CD14-positive monocyte (primary cell): ENCODE measurements at places on chromosomes 6 and 20. TPM values are rescaled to one million over a fixed set of nuclear protein-coding genes. Genes with fewer than 3 reads are reported as not detected.

GRCh38 chr6:161407115-161407514, 133.3 kb upstream of the AGPAT4 start:
- H3K27ac ChIP-seq: no peak overlapping the region
- no peaks in the 10 kb centered on the region for H3K27me3 ChIP-seq
- no peaks in the 10 kb centered on the region for H3K36me3 ChIP-seq
- DNase-seq: no peak

GRCh38 chr6:68247782-68248181, 387.3 kb upstream of the ADGRB3 start:
- no peak overlapping the region for H3K27ac ChIP-seq
- H3K36me3 ChIP-seq: no peaks in the 10 kb centered on the region
- no peak for DNase-seq
- H3K4me1 ChIP-seq: no peaks in the 10 kb centered on the region
- no peak overlapping the region for H3K4me3 ChIP-seq
- H3K27me3 ChIP-seq: no peaks in the 10 kb centered on the region

DNA sequence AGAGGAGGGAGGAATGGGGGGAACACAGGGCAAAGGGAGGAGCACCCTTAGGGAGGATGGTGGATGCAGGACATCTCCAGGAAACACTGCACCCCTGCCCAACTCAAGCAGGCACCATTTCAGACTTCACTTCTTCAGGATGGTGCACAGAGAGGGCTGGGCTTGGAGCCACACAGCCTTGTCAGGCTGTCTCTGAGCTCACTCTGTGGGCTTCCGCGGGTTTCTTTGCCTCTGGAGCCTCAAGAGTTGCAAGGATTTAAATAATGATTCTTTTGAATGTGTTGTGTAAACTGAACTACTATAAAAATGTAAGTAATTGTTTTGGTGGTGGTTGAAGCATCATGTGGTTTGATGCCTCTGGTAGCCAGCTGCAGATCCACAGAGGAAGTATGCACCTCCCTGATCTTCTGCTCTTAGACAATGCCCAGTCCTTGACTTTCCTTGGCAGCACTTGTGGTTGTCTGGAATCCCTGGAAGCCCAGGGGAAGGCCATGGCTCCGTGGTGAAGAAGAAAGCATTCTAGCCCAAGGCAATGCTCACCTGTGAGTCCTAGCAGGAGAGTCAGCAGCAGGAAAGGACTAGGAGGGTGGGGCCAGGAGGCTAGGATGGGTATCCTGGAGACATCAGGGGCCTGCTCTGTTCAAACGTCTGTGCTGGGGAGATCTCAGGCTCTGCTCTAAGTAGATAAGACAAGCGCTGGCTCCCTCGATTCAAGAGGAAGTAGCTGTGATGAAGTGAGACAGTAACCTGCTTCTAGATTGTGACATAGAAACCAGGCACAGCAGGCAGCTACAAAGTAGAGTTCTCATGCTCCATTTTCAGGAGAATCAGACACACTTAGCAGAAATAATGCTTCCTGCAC, 50.2 kb upstream of the SIRPG start:
- H3K4me3 ChIP-seq: no peak overlapping the region
- no peak overlapping the region for H3K27ac ChIP-seq
- H3K4me1 ChIP-seq: peaks cover 27% of the 10 kb centered on the region
- H3K27me3 ChIP-seq: no peaks in the 10 kb centered on the region
- DNase-seq: peak; percentile 44
- no peaks in the 10 kb centered on the region for H3K36me3 ChIP-seq

DNA sequence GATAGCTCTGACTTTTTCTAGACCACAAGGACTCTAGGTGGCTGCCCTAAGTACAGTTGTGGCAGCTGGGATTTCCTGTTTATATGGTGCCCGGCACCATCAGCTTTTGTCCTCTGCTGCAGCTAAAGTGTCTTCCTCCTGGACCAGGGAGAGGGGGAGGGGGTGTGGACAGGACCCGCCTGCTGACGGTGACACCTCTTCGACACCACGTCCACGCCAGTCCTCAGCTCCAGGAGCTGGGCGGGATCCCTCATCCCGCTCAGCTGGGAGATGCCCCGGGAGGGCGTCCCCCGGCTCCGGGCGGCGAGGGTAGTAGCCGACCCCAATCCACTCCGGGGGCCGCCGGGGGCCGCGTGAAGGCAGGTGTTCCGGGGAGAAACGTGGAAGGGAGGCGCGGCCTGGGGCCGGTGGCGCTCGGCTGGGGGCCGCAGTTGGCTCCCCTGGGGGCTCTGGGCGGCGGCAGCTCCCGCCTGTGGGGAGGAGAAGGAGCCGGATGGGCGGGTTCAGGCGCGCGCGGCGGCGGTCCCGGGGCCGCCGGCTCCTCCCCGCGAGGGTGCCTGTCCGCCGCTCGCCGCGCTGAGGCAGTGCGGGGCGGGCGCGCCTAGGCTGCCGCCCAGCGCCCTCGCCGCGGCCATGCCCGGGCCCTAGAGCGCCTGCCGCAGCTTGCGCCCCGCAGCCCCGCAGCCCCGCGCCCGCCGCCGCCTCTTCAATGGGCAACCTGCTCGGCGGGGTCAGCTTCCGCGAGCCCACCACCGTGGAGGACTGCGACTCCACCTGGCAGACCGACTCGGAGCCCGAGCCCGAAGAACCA, at the start of gene OGFRL1:
Gene OGFRL1 (plus strand): TSS at position 584 of the 811 bp plus-strand sequence. CDS start 126 bp downstream, at position 710.
- H3K27me3 ChIP-seq: no peaks in the 10 kb centered on the region
- DNase-seq: peak; percentile 72
- peak within 1 kb of the TSS; percentile 90 for H3K27ac ChIP-seq
- peaks cover 60% of the 10 kb centered on the region for H3K4me1 ChIP-seq
- peak within 1 kb of the TSS; percentile 92 for H3K4me3 ChIP-seq

DNA sequence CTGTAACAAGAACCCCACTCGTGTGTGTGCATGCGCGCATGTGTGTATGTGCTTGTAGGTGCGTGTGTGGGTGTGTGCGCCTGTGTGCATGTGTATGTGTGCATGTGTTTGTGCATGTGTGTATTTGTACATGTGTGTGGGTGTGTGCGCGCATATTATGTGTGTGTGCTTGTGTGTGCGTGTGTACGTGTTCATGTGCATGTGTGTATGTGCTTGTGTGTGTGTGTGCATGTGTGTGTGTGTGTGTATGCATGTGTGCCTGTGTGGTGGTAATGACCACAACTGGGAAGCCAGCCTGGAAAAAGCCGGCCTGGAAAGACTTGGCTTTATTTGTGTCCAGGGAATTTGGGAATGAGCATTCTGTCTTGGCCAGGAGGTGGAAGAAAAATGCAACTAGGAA, 157.5 kb downstream of the PAX1 start:
- H3K4me3 ChIP-seq: no peak overlapping the region
- H3K27me3 ChIP-seq: no peaks in the 10 kb centered on the region
- no peaks in the 10 kb centered on the region for H3K36me3 ChIP-seq
- H3K4me1 ChIP-seq: no peaks in the 10 kb centered on the region

DNA sequence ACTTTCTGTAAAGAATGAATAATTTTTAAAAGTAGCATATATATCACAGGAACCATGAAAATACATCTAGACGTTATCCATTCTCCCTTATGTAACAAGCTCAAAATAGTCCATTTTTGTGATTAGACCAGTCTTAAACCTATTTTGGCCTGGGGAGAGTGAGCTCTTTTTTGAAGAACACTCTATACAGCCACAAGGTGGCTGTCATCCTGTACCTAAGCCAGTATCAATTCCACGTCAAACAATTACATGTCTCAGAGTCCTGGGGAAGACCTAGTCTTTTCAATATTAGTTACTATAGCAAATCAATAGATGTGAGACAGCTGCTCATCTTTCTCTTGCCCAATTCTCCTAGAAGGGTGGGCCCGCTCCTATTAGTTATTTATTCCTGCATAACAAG, 28.4 kb downstream of the FBXO5 start:
- no peaks in the 10 kb centered on the region for H3K4me1 ChIP-seq
- H3K27ac ChIP-seq: no peak overlapping the region

Gene IRAK1BP1
- 0.08 TPM for polyA plus RNA-seq

- no peaks in the 10 kb centered on the region for H3K4me1 ChIP-seq
- no peak for DNase-seq
- H3K4me3 ChIP-seq: no peak overlapping the region
- H3K27ac ChIP-seq: no peak overlapping the region
- H3K27me3 ChIP-seq: no peaks in the 10 kb centered on the region
Observed at GRCh38 chr6:88869263-88870020, 94.0 kb downstream of the RNGTT start.

- H3K27ac ChIP-seq: no peak overlapping the region
- H3K4me3 ChIP-seq: no peak overlapping the region
- H3K36me3 ChIP-seq: no peaks in the 10 kb centered on the region
- DNase-seq: no peak
- no peaks in the 10 kb centered on the region for H3K4me1 ChIP-seq
Observed at GRCh38 chr6:145587334-145587733, 148.0 kb downstream of the EPM2A start.
